WTC11 (cell line): ENCODE measurements at places on chromosomes 1 and 21. TPM values are rescaled to one million over a fixed set of nuclear protein-coding genes. Genes with fewer than 3 reads are reported as not detected.

DNA sequence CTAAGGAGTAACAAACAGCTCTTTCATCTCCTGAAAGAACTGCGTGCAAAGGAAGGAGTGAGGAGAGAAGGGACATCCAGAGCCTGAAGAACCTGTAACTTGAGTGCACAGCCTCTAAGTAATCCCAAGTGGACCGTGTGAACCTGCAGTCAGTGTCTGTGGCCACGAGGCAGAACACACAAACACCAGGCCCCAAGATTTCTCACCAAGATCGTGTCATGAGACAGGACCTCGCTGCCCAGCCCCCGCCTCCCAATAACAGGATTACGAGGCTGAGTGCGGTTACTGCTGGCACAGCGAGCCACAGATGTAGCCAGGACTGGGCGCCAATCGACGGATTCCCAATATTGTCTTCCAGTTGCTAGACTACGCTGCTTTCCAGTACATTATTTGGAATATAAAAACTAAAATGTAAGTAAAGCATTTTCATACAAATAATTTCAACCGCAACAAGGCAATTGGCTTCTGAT is 101.3 kb upstream of the SLC25A33 start:
- DNase-seq: no peak

GRCh38 chr1:52641307-52641706 is 8.3 kb downstream of the SHISAL2A start:
- no peak for DNase-seq

DNA sequence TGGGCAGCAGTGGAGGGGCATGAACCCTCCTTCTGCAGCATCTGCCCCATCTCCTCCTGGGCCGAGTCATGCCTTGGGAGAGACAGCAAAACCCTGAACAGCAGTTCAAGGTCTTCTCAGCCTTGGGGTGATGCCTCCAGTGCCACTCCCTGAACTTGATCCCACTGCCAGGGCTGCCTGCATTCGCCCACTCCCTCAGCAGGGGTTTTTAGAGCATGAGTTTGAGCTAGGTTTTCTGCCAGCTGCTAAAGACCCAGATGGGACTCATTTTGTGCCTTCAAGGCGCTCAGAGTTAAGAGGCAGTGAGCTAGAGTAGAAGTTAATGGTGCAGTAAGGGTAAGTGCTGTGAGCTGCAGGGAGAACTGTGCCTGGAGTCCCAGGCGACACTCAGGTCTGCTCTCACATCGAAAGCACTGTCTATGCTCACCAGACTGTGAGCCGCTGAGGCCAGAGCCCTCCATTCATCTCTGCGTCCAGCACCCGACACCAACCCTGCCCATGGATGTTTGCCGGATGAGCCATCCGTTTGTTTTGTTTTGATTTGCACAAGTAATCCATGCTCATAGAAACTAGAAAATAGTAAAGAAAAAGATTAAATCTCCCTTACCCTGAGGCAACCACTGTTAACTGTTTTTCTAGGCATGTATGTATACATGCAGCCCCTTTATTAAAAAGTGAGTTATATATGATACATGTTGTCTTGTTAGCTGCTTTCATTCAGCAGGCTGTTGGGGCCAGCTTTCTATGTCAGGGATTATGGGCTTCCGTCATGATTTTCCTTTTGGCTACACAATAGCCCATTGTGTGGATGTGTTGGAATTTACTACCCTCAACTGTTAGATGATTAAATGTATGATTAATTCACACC is 67.8 kb downstream of the VPS26C start:
- DNase-seq: no peak

SELL gene
- 0.26 to 0.85 TPM (median 0.41 TPM) in 3 replicates for total RNA-seq

SLFNL1 gene
- 0.05 TPM in 1 of 3 replicates, not detected in the others for total RNA-seq
